ENCODE measurements at places on chromosomes 7 and 10. TPM values are rescaled to one million over a fixed set of nuclear protein-coding genes. Genes with fewer than 3 reads are reported as not detected.

The CPVL gene
- total RNA-seq, result not detected

The HOXA10 gene
- not detected for total RNA-seq

The SUGCT gene
- not detected for total RNA-seq

The INSIG1 gene
- total RNA-seq, result 69.3 TPM

The UPK3B gene
- total RNA-seq, result 1.5 TPM

The SLC16A12 gene
- not detected for total RNA-seq

The CLEC5A gene
- total RNA-seq, result not detected

The PNLIPRP2 gene
- total RNA-seq, result not detected

The TMEM178B gene
- 0.25 TPM for total RNA-seq

The ZNF853 gene
- total RNA-seq, result 0.30 TPM

The PRKCQ gene
- 69.5 TPM for total RNA-seq

The HGF gene
- not detected for total RNA-seq

The PTPRE gene
- total RNA-seq, result 25.6 TPM

The AQP1 gene
- total RNA-seq, result 0.21 TPM

The TPK1 gene
- total RNA-seq, result 13.2 TPM
